HT-29 (cell line): ENCODE measurements at places on chromosomes 5 and 9. TPM values are rescaled to one million over a fixed set of nuclear protein-coding genes. Genes with fewer than 3 reads are reported as not detected.

The FOXD4L4 gene
- not detected in 2 replicates for total RNA-seq

The SPATA31A3 gene
- not detected in 2 replicates for total RNA-seq

The IL33 gene
- 0.03 and 0.05 TPM in 2 replicates for total RNA-seq

The ABLIM3 gene
- 13.6 and 20.7 TPM in 2 replicates for total RNA-seq

The ANKRD34B gene
- not detected in 2 replicates for total RNA-seq

The CCDC192 gene
- total RNA-seq = not detected in 2 replicates

- DNase-seq = no peak
Observed at GRCh38 chr5:93349613-93350012, 231.4 kb downstream of the NR2F1-AS1 start.

DNA sequence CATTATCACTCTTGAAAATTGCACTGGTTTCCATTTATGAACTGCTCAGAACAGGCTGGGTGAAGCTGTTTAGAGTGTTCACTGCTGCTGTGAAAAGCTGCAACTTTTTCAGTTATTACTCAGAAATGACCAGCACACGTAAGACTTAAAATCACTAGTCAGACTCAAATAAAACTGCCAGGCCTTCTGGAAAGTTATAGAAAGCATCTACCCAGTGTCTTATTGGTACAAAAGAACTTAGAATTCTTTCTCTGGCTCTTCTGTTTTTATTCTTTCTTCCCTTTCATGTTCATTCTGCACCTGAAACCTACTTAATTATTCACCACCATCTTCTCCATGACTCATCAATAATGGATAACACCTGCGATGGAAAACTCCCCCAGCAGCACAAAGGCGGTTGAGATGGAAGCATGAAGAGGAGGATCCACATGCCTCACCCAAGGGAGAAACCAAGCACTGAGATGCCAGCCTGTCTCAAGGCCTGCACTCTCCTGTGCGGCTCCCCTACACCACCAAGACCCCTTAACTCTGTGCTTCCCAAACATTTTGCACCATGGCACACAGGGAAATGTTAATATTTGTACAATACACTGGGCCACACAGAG is 171.9 kb downstream of the ENTREP1 start:
- no peak for DNase-seq

DNA sequence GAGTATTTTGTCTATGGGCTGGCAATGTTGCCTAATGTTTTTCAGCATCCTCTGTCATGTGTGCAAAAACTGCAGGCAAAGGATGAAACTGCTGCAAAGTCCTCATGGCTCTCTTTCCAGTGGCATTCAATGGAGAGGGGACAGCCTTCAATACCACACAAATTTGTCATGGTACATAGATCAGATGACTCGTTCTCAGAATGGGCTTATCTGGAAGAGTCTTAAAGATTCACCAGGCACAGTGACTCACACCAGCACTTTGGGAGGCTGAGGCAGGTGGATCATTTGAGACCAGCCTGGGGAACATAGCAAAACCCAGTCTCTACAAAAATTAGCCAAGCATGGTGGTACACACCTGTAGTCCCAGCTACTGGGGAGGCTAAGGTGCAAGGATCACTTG is 5.3 kb downstream of the CDKN2AIPNL start:
- DNase-seq = no peak

GRCh38 chr9:108710424-108710823 is 145.4 kb downstream of the ACTL7B start:
- DNase-seq = no peak

DNA sequence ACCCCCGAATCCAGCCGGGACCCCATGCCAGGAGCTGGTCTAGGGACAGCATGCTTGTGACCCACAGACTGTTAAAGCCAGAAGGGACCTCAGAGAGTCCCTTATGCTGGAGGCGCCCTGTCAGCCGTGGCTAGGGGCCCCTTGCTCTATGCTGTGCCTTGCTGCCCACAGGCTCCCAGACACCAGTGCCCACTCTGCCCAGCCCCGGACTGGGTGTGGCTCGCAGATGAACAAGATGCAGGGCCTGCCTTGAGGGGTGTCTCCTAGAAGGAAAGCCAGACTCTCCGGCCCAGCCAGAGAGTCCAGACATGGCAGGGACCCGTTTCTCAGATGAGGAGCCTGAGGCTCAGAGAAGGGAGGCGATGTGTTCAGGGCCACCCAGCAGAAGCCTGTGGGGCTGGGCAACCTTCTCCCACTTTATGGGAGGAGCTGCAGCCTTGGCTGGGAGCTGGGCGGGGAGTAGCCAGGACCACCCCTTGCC is 85.7 kb downstream of the LMX1B start:
- DNase-seq = no peak

DNA sequence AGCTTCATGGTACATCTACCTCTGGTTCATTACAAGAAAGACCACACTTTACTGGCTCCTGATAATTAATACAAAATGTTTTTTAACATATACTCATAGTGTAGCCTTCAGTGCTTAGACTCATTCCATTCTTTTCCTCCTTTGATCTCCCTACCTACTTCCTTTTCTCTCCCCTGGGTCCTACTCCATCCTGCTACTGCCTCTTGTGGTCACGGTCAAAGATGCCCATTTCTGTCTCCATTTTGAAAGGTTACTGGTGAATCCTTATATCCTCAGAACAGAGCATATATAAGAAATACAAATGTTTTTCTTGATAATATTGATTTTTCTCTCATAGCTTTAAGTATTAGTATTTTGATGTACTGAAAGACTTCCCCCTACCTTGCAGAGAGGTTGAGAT is 375.9 kb downstream of the ARRDC3 start:
- no peak for DNase-seq

DNA sequence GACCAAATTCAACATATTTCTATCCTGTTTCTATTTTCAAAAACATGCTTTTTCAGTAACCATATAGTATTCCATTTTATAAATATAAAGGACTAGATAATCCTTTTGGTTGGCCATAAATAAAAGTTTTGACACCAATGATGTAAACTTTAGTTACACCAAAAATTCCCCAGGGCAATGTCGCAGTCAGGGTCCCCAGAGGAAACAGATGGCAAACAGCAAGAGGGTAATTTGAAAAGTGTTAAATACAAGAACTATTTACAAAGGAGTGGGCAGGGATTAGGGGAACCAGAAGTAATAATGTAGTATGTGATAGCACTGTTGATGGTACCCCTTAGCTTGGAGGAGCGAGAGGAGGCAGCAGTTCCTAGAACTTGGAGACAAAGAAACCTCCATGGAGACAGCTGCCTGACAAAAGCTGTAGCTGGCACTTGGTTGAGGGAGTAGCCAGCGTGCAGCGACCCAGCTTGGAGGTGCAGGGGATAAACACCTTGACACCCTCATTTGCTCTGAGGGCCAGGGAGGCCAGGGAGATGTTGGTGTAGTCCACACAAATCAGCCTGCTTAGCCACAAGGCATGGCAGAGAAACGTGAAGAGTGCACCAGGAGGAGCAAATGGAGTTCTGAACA is 18.3 kb upstream of the MSANTD3 start:
- DNase-seq = no peak

DNA sequence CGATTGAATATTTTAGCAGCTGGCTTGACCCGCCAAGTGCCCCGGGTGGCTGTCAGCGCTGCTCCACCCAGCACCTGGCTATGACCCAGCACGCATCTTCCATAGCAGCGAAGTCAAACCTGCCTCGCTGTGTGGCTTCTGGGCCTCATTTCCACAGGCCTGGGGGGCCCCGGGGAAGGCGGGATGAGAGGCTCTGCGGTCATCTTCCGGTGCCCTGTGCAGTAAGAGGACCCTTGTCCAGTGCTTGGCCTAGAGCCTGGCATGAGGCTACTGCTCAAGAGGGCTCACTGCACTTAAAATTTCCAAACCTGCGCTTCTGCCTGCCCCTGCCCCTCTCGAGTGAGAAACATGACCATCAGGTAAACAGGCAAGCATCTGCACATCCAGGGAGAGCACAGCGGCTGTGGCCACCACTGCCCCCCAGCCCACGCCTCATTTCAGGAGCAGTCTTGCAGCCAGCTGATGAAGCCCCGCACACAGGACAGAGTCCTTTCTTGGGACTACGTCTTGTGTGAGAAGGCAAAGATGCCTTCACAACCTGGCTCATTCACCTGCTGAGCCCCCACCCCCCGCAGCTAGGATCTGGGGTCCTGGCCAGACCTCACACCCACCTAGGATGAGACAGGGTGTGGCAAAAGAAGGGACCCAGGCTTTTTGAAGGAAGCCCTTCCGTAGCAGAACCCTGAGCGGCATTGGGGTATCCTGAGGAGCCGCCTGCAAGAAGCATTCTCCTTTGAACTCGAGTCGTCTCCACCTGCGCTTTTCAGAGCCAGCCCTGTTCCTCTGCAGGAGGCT is 69.5 kb upstream of the UNC5A start:
- no peak for DNase-seq

- no peak for DNase-seq
Observed at GRCh38 chr5:80255431-80255810, 427 bp downstream of the SERINC5 start.

DNA sequence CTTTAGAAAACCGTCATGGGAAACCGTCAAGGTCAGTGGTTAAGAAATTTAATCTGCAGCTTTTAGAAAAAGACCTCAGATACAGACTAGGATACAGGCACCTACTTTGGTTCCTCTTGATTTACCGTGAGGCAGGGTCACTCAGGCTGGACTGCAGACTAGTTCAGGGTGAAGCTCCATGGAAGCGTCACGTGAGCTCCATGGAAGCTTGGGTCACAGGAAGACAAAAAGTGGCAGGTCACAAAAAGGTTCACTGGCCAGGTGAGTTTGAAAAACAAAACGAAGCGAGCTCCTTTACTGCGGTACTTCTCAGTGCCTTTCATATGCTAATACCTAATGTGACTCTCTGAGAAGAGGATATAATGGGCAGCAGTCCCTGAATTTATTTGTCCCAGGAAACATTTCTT is 43.0 kb downstream of the PRRC2B start:
- no peak for DNase-seq

GRCh38 chr5:109597893-109598292 is 91.8 kb upstream of the MAN2A1 start:
- no peak for DNase-seq

DNA sequence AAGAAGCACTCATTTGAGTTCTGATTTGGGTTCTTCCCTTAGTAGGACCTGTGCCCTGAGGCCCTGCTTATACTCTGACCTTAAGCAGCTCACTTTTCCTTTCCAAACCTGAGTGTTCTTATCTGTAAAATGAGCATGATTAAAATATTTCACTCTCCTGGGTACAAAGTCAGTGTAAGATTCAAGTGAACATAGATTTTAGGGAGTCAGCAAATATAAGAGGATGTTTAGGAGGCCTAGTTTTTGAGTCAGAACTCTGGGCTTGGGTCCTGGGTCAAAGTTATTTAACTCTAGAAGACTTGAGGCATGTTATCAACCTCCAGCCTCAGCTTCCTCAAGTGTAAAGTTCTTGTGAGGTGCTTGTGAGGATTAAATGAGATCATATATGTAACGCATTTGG is 8.7 kb upstream of the SPARC start:
- no peak for DNase-seq

- DNase-seq = no peak
Observed at GRCh38 chr5:32690666-32691065, 20.5 kb upstream of the NPR3 start.

GRCh38 chr5:115946655-115947054 is 15.6 kb upstream of the LVRN start:
- no peak for DNase-seq

DNA sequence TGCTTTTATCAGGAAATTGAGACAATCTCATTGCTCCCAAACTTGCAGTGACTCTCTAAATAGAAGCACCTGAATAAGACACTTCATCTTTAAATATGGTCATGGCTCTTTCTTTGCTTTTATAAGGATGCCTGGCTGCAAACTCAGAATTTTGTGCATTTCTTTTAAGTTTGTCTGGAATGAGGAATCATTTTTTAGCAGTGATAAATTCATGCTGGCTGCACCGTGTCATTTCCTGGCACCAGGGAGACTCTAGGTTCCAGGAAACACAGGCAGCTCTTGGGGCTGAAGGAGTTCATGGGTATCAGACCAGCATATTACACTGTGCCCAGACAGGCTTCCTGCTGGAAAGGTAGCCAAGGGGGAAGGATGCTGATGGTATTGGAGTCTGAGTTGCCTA is 109.9 kb downstream of the NUDT12 start:
- DNase-seq = no peak

DNA sequence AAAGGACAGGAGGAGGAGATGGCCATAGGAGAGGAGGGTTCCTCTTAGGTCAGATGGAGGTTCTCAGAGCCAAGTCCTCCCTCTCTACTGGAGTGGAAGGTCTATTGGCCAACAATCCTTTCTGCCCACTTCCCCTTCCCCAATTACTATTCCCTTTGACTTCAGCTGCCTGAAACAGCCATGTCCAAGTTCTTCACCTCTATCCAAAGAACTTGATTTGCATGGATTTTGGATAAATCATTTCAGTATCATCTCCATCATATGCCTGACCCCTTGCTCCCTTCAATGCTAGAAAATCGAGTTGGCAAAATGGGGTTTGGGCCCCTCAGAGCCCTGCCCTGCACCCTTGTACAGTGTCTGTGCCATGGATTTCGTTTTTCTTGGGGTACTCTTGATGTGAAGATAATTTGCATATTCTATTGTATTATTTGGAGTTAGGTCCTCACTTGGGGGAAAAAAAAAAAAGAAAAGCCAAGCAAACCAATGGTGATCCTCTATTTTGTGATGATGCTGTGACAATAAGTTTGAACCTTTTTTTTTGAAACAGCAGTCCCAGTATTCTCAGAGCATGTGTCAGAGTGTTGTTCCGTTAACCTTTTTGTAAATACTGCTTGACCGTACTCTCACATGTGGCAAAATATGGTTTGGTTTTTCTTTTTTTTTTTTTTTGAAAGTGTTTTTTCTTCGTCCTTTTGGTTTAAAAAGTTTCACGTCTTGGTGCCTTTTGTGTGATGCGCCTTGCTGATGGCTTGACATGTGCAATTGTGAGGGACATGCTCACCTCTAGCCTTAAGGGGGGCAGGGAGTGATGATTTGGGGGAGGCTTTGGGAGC is 3.1 kb downstream of the EGR1 start:
- DNase-seq = peak; percentile 38

GRCh38 chr9:128323212-128323730 is 632 bp downstream of the COQ4 start:
- DNase-seq = no peak

DNA sequence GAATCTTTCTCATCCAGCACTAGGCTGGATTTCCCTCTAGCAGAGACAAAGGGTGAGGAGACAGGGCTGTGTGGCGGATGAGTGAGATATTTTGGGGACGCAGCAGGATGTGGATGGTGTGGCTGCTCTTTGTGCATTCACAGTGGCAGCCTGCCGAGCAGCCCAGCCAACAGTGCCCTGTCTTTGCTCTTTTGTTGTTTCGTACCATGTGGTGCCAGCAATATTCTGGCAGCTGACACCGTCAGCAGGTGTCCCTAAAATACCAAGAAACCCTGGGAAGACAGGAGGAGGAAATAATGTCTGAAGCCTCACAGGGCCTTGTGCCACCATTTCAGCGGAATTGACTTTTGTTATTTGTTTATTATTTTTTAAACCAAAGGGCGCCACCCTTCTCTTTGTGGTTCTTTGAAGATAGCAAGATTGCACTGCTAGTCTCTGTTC is 141.4 kb downstream of the CCDC192 start:
- DNase-seq = peak; percentile 75
